ENCODE measurements at places on chromosomes 12 and 14. TPM values are rescaled to one million over a fixed set of nuclear protein-coding genes. Genes with fewer than 3 reads are reported as not detected.

GRCh38 chr12:57545809-57546437, 1.1 kb downstream of the DCTN2 start:
- peak; percentile 31 for DNase-seq

MAP3K9 gene
- total RNA-seq = 5.8 TPM

MANSC1 gene
- 1.5 TPM for total RNA-seq

GRCh38 chr12:130872179-130873096, 572 bp downstream of the RAN start:
- DNase-seq = peak; percentile 47

CLEC9A gene
- total RNA-seq = not detected

DNA sequence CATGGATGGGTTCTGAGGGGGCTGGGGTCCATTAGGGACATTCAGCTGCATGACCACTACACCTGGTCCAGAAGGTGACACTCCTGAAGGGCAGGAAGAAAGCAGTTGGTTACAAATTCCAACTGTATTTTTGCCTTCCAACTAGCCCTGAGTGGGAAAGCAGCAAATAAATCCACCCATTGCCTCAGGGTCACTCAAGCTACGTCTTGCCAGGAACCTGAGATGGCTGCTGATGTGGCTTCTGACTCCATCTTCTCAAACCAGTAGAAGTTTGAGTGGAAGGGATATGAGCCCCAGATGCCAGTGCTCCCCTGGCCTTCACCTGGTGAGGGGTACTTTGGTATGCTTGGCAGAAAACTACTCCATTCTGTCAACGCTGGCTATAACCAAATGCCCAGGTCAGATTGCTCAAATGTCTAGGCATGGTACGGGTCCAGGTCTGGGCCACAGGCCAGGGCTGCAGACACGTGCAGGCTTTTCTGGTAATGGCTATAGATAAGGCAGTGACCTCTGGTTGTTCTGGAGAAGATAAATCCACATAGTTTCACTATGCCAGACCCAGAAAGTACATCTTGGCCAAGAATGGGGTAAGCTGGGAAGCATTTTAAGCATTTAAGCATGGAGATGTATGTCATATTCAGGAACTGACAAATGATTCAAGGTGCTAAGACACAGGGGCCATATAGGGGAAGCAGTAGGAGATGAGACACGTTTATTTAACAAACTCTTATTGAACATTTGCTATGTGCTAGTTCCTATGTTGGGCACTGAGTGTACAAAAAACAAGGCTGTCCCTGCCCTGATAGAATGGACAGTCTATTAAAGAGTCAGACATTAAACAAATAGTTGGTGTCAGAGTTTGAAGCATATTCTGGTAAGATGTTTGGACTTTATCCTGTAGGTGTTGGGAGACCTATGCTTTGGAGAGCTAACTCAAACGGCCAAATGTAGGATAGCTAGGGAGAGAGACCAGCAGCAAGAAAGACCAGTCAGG, 8.3 kb upstream of the STAC3 start:
- no peak for DNase-seq
